ENCODE measurements at places on chromosomes 4 and X.

DNA sequence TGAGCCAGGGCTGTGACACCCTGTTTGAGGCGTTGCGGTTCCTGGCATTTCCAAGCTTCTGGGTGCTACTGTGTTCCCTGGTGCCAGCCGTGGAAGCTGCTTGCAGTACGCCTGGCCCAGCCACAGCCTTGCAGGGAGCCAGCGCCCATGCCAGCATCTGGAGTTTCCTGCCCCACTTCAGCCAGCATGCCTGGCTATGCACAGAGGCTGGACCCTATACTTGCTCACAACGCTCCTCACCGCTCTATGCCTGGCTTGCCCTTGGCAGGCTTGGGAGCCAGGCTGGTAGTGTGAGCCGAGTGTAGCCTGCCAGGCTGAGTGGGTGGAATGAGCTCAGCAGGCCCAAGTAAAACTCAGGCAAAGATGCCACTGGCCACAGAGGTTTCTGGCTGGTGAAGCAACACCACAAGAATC, 22.4 kb downstream of the PRRG1 start:
- no peak for DNase-seq

- DNase-seq: peak; percentile 47
Observed at GRCh38 chr4:73721435-73721834, 18.9 kb upstream of the CXCL8 start.

DNA sequence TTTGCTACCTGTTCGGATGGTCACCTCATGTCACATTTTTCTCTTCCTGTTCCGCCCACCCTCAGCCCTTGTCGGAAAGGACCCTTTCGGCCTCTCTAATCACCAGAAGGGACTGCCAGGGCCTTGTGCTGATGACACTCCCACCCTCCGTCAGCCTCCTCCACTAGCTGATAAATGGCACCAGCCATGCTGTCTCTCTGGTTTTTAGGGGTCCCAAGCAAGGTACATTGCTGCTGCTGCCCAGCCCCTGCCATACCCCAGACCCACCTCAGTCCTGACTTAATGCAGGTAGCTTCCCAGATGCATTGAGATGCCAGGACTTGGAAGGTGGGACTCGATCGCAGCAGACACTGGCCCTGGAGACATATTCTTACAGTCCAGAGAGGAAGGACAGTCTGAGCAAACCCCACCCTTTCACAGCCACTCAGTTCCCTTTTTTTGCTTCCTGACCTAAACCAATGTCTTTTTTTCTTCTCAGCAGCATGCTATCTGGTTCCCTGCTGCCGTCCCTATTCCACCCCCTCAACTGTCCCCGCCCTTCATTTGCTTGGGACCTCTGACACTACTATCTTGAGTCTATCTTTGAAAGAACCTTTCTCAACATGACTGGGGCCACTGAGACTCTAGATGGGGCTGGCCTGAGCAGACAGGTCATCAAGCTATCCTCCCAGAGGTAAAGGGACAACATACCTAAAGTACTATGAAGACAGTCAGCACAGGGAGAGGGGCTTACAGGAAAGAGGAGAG, at the start of gene BTK:
Gene BTK (minus strand): TSS at position 397 of the 747 bp plus-strand sequence. CDS start 10,907 bp downstream, outside the sequence.
- no peak for DNase-seq

- DNase-seq: no peak
Observed at GRCh38 chr4:69568787-69569186, 70.7 kb downstream of the UGT2A2 start.

DNA sequence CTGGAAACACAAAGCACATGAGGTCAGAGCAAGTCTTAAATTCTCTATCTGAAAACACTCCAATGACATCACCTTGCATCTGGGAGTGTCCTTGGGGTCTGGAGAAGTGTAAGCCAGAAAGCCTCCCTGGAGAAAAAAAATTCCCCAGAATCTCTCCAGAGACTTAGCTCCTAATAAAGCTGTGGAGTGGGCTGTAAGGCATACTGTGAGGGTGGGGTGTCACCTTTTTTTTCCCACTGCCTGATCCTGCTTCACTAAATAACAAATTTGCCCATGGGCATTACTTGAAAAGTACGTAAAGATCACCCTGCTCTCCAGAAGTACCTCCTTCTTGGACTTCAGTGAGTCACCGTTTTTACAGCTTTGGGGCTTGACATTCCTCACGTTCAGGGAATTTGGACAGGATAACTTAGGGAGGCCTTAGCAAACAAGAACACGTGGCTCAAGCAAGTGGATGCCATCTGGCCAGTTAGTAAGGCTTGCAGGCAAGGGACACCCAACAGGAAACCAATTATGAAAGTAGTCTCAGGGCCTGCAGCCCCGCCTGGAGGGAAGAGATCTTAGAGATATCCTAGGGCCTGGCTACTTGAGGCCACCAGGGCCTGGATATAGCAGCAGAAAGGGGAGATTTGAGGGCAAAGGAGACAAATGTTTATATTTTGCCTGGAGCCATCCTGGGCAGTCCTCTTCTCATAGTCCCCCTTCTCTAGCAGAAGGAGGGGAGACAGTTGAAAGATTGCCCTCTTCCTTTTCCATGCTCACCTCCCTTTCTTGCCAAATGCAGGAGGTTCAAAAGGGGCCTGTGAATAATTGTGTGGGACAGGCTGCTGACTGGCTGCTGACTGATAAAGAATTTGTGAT, 60.1 kb upstream of the PLAC1 start:
- DNase-seq: peak; percentile 93

DNA sequence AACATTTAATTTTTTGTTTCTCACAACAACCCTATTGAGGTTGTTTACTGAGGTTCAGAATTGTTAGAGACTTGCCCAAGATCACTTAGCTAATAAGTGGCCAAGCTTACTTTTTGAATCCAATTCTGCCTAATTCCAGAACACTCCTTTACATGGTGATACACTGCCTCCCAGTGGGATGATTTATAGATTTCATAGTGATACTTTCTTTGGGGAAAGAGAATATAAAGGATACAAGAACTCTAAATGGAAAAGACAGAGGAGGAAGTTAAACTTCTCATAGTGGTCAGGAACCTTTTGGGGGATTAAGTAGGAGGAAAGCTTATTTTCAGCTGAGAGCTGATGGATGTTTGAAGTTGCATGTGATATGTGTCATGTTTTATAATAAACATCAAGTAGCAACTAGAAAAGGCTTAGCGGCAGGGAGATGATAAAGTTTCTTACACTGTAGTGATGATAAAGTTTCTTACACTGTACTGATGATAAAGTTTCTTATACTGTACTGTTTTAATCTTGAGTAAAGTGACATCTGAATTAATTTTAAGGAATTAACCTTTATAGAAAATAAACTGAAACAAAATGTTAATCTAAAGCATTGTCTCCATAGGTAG, 15.3 kb downstream of the STAG2 start:
- DNase-seq: no peak

DNA sequence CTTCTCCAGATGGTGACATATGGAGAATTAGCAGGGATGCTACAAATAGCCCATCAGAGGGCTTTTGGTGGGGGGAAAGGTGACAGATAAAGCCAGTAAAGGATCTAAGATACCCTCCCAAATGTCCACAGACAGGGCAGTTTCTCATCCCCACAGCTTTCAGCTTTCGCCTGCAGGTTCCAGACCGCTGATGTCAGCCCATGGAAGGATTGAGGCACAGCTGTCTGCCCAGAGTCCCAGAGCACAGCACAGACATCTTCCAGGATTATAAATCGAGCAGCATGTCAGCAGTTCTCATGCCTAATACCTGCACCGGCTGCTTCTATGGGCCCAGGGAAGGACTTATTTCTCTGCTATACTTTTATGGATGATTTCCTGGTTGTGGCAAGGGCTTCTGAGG, 96.7 kb upstream of the MXRA5 start:
- no peak for DNase-seq

DNA sequence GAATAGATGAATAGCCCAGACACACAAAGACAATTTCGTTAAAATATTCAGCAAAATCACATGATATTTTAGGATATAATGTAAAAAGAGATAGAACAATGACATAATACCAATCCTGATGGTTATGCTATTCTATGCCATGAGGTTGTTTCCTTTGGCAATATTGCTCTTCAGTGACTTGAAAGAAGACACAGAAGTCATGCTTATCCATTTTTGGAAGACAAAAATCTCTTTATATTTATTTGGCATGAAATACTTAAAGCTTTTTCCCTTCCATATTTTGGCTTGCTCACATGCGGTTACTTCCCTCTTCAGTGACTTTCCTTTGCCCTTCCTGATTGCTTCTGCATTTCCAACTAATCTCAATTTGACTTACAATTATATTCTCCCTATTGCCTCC, 314.8 kb downstream of the IQCM start:
- no peak for DNase-seq

DNA sequence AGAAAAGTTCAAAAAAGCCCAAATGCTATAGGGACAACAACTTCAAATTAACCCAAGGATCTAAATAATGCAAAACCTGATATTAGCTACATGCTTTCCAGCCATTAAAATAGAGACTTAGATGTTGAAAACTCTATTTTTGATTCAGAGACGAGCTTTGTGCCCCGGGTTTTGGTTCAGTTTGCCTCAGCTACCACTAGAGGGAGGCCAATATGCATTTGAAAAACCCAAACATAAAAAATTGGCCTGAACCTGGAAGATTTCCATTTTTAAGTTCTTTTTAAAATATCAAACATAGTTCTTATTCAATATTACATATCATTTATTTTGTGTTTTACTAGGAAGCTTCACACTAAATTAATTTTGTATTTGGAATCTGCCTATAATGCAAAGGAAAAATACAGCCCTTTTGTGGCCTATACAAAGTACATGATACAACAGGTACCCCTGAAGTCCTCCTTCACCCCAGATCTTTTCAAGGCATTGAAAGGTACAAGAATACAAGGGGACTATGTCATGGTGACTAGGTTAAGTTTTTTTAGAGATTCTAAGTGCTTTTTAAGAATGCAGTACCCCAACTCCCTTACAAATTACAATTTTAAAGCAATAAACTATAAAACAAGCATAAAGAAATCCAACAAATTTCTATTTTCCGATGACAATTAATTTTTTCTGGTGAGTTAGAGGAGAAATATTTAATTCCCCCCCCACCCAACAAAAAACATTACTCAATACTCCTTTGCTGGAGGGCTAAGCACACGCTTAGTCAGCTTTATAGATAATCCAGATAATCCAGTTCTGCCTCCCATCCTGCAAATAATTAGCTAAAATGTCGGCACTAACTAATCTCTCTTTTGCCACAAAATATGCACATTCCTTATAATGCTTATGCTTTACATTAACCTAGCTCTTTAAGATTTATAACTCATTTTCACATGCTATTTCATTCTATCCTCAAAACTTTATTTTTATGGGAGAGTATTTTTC, 97.7 kb upstream of the PTPN13 start:
- DNase-seq: peak; percentile 20

- DNase-seq: no peak
Observed at GRCh38 chr4:102632241-102633065, 128.3 kb downstream of the MANBA start.

- no peak for DNase-seq
Observed at GRCh38 chr4:2442175-2442993, 23.6 kb downstream of the CFAP99 start.

GRCh38 chrX:115226929-115227328, 7.0 kb downstream of the LRCH2 start:
- DNase-seq: no peak

GRCh38 chr4:8104491-8105305, 53.9 kb downstream of the ABLIM2 start:
- no peak for DNase-seq

GRCh38 chr4:141643557-141643956, 7.2 kb downstream of the IL15 start:
- DNase-seq: peak; percentile 12

- DNase-seq: no peak
Observed at GRCh38 chrX:137387646-137388045, 178.3 kb upstream of the ZIC3 start.

Measured in trophoblast cell (in vitro differentiated cells and primary cell).